Immature natural killer cell (primary cell): ENCODE measurements at places on chromosomes 3 and 15.

DNA sequence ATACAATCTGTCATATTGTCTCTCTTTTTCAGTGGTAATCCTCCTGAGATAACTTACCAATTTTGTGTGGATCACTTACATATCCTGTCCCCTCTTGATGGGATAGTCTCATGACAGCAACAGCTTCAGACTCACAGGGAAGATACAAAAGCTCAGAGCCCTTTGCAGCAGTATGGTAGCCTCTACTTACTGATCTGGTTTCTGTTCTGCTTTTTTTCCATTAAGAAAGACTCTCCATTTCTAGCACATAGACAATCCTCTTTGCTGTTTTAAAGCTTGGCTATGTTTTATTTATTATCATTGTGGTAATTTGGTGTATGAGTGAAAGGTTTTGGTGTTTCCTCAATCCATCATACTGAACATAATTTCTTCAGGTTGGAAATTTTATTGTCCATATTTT is 25.4 kb upstream of the SOX14 start:
- H3K27ac ChIP-seq, result no peak overlapping the region
- H3K4me1 ChIP-seq, result no peaks in the 10 kb centered on the region
- DNase-seq, result no peak
- H3K4me3 ChIP-seq, result no peak overlapping the region

DNA sequence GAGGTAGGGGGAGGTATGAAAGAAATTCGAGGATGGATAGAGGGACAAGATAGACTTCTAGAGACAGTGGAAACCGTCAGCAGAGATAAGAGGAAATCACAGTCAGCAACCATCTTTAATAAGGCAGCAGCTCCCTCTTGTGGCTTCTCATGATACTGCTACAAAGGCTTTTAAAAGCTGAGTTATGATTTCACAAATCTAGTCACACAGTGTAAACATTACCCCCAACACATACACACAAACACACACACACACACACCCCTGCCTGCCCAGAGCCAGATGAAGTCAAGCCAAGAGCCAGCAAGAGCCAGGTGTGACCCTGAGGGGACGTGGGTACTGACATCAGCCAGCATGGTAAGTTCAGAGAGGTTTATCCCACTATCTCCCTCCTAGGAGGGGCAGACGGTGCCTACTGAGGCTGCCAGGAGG is 18.9 kb upstream of the TGM5 start:
- no peaks in the 10 kb centered on the region for H3K4me1 ChIP-seq
- no peak overlapping the region for H3K4me3 ChIP-seq
- peaks cover 2% of the 10 kb centered on the region for H3K27me3 ChIP-seq
- H3K36me3 ChIP-seq, result no peaks in the 10 kb centered on the region
- H3K27ac ChIP-seq, result no peak overlapping the region

GRCh38 chr3:169827712-169828111 is 15.0 kb upstream of the LRRC34 start:
- no peak for DNase-seq
- peaks cover 5% of the 10 kb centered on the region for H3K27me3 ChIP-seq
- H3K4me1 ChIP-seq, result no peaks in the 10 kb centered on the region
- H3K36me3 ChIP-seq, result no peaks in the 10 kb centered on the region
- H3K4me3 ChIP-seq, result no peak overlapping the region

DNA sequence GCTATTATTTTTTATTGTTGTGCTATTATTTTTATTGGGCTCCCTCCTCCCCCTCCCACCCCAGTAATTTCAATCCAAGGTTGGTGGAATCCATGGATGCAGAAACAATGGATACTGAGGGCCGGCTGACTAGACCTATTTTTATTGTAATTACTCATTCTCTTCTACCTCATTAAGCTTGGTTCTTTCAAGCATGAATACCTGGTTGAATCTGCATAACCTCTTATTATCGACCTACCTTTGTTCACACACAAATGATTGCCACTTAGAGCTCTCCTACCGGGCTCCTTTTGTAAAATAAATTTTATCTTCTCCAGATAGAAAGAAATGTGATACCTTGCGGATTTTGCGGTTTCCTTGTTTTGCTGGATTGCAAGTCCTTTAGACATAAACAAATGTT is 31.6 kb downstream of the BTD start:
- H3K27ac ChIP-seq, result no peak overlapping the region
- DNase-seq, result no peak
- H3K27me3 ChIP-seq, result peaks cover 4% of the 10 kb centered on the region
- peaks cover 51% of the 10 kb centered on the region for H3K4me1 ChIP-seq
- peaks cover 19% of the 10 kb centered on the region for H3K36me3 ChIP-seq
- no peak overlapping the region for H3K4me3 ChIP-seq

DNA sequence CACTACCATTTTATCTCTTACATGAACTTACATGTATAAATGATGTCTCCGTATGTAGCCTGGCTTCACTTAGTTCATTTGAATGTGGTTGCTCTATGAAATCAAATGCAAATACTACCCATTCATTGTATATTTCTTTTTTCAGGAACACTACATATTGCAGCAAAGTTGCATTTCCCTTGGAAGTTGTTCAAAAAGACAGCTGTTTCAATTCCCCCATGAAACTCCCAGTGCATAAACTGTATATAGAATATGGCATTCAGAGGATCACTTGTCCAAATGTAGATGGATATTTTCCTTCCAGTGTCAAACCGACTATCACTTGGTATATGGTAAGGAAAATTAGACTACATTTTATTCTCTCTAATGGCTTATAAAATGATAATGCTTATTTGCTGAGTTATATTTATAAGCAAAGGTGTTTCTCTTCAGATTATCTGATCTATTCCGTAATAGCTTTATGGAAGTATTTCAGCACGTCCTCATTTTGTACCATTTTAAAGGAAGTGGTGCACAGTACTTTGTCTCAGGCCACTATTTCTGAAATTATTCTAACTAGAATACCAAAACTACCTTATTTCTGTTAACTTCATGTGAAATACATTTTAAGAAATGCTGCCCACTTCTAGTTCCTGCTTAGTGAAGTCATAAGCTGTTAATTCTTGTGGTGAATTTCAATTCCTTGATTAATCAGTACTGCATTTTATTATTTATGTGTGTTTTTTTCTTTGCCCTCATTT is 95.1 kb downstream of the IL1RAP start:
- H3K4me1 ChIP-seq, result peaks cover 14% of the 10 kb centered on the region
- DNase-seq, result no peak
- no peak overlapping the region for H3K4me3 ChIP-seq
- H3K36me3 ChIP-seq, result peaks cover 34% of the 10 kb centered on the region
- H3K27me3 ChIP-seq, result peaks cover 1% of the 10 kb centered on the region

- peaks cover 1% of the 10 kb centered on the region for H3K27me3 ChIP-seq
- H3K36me3 ChIP-seq, result no peaks in the 10 kb centered on the region
- no peak overlapping the region for H3K27ac ChIP-seq
Measured at GRCh38 chr3:23479026-23479425, 275.9 kb downstream of the UBE2E2 start.

GRCh38 chr3:187265461-187265955 is 26.0 kb downstream of the MASP1 start:
- H3K27me3 ChIP-seq, result no peaks in the 10 kb centered on the region
- no peak overlapping the region for H3K27ac ChIP-seq
- H3K4me3 ChIP-seq, result no peak overlapping the region
- no peaks in the 10 kb centered on the region for H3K36me3 ChIP-seq
- no peak for DNase-seq
- no peaks in the 10 kb centered on the region for H3K4me1 ChIP-seq

DNA sequence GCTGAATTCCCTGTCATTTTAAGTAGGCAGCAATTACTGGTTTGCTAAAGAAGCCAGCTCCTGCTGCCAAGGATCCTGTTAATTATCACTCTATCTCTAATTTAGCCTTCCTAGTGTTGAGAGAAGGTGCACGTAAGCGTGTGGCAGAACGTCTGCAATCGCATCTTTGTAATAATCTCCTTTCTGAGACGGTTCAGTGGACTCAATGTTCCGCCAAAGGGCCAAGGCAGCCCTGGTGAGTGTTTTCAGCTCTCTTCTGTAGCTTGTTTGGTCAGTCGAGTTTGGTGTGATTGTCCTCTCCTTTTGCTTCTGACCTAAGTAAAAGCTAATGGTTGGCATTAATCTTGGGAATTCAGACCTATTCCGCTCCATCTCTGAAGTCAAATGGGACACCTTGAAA is 24.2 kb downstream of the MITF start:
- H3K4me1 ChIP-seq, result no peaks in the 10 kb centered on the region
- H3K27ac ChIP-seq, result no peak overlapping the region
- no peaks in the 10 kb centered on the region for H3K36me3 ChIP-seq
- no peak for DNase-seq

GRCh38 chr3:58746758-58747157 is 80.2 kb upstream of the FAM3D start:
- H3K27ac ChIP-seq, result no peak overlapping the region
- H3K4me3 ChIP-seq, result no peak overlapping the region
- H3K4me1 ChIP-seq, result no peaks in the 10 kb centered on the region
- no peaks in the 10 kb centered on the region for H3K36me3 ChIP-seq
- H3K27me3 ChIP-seq, result peaks cover 9% of the 10 kb centered on the region

- no peak for DNase-seq
- H3K27ac ChIP-seq, result no peak overlapping the region
- H3K4me1 ChIP-seq, result no peaks in the 10 kb centered on the region
- no peaks in the 10 kb centered on the region for H3K27me3 ChIP-seq
- peaks cover 3% of the 10 kb centered on the region for H3K36me3 ChIP-seq
- H3K4me3 ChIP-seq, result no peak overlapping the region
Measured at GRCh38 chr3:164155400-164155799, 922.9 kb downstream of the SI start.

DNA sequence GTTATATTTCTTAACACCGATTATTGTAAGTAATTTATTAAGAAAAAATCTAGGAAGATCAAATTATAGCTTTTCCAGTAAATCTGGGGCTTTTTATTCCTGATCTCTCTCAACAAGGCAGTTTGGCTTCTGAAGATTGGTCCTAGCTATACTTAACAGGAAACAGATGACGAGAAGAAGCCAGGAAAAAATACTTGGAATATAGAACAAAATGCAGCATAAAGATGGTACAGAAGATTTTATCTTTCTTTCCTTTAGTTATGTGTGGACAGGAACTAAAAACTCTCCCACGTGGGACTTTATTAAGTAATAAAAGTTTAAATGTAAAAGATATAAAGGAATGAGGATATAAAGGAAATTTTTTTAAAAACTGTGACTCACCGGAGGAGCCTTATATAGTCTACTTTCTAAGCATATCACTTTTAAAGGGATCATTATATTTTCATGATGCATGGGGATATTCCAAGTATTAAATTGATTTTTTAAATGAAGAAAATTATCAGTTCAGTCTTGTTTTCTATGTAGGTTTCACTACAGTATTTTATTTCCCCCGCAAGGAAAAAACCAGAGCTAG is 8.2 kb downstream of the B3GNT5 start:
- no peak overlapping the region for H3K4me3 ChIP-seq
- no peak overlapping the region for H3K27ac ChIP-seq
- peaks cover 3% of the 10 kb centered on the region for H3K27me3 ChIP-seq
- no peak for DNase-seq

GRCh38 chr3:140085001-140085400 is 150.0 kb downstream of the CLSTN2 start:
- H3K36me3 ChIP-seq, result no peaks in the 10 kb centered on the region
- no peak overlapping the region for H3K4me3 ChIP-seq
- no peak for DNase-seq
- H3K4me1 ChIP-seq, result no peaks in the 10 kb centered on the region

DNA sequence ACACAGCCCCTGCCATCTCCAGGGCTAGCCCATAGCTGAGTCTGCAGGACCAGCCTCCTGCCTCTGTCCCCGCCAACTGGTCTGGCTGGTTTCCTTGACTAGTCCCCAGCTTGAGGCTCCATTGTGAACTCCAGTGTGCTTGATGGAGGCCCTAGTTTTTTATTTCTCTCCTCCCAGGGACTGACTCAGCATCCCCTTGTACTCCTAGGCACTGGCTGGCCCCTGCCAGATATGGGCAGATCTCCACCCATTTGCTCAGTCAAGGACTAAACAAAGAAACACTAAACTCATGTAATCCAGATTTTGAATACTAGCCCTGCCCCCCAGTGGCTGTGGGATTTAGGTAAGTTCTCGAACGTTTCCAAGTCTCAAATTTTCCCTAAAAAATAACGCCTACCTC is 415.4 kb upstream of the RORA start:
- H3K27me3 ChIP-seq, result peaks cover 2% of the 10 kb centered on the region
- H3K27ac ChIP-seq, result no peak overlapping the region
- H3K4me1 ChIP-seq, result no peaks in the 10 kb centered on the region
- H3K36me3 ChIP-seq, result no peaks in the 10 kb centered on the region

DNA sequence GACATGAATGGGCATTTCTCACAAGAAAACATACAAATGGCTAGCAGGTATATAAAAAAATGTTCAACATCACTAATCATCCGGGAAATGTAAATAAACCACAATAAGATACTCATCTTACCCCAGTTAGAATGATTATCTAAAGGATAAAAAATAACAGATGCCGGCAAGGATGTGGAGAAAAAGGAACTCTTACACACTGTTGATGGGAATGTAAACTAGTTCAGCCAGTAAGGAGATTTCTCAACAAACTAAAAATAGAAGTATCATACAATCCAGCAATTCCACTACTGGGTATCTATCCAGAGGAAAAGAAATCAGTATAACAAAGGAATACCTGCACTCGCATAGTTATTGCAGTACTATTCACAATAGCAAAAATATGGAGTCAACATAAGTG is 124.2 kb downstream of the SATB1 start:
- H3K27ac ChIP-seq, result no peak overlapping the region
- no peaks in the 10 kb centered on the region for H3K27me3 ChIP-seq
- peaks cover 8% of the 10 kb centered on the region for H3K36me3 ChIP-seq
- no peak overlapping the region for H3K4me3 ChIP-seq

DNA sequence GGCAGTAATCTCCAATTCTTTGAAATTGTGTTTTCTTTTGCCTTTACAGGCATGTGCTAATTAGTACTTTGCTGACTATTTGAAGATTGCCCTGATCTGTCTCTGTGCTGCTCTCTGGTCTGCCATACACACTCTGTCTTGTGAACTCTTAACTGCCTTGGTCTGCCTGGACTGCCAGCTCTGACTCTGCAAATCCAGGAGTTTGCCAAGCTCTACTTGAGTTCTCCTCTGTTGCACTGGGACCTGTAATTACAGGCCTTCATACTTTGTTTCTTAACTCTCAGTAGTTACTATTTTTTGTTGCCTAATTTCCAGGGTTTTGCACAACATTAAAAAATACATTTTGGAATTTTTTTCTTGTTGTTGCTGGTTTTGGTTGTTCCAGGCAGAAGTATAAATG is 155.0 kb downstream of the RSRC1 start:
- no peak overlapping the region for H3K4me3 ChIP-seq
- H3K4me1 ChIP-seq, result no peaks in the 10 kb centered on the region
- H3K36me3 ChIP-seq, result peaks cover 30% of the 10 kb centered on the region
- no peak for DNase-seq
- no peaks in the 10 kb centered on the region for H3K27me3 ChIP-seq

DNA sequence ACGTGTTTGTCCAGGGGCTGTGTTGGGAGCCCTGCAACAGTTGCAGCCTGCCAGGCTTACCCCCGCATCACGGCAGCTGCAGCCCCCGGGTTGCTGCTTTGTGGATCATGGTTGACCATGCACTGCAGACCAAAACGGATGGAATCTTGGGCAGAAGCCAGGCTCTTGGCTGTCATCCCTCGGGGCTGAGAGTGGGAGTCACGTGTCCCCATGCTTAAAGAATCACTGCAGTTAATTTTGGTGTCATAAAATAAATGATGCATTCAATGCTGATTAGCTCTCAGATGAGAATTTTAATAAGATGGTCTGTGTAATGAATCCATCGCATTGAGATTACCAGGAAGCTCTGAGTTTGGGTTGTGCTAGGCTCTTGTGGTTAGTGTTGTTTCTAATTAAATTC is 115.6 kb downstream of the CHDH start:
- peaks cover 8% of the 10 kb centered on the region for H3K27me3 ChIP-seq
- H3K4me3 ChIP-seq, result no peak overlapping the region
- H3K36me3 ChIP-seq, result no peaks in the 10 kb centered on the region
- no peaks in the 10 kb centered on the region for H3K4me1 ChIP-seq
- no peak overlapping the region for H3K27ac ChIP-seq
- DNase-seq, result no peak
